ENCODE measurements at places on chromosomes 16 and 17. TPM values are rescaled to one million over a fixed set of nuclear protein-coding genes. Genes with fewer than 3 reads are reported as not detected.

DNA sequence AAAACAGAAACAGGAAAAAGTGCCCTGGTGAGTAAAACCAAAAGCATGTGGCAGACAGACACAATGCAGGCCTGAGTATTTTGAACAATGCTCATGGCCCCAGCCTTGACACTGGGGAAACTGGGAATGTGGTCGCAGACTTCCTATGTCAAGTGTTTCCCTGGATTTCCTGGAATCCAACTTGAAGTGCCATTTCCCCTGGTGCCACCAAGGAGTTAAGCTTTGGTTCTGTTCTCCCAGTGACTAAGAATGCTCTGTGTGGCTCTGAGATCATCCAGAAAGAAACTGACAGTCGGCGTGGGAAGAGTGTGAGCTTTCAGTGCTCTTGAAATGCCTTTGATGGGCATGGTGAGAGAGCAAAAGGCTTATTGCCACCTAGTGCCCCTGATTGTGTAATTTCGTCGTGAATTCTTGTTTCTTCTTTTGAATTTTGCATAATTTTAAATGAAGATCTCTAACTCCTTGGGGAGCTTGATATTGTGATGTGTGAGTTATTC lies 96.0 kb downstream of the YPEL2 start:
- DNase-seq, result peak; percentile 22

DNA sequence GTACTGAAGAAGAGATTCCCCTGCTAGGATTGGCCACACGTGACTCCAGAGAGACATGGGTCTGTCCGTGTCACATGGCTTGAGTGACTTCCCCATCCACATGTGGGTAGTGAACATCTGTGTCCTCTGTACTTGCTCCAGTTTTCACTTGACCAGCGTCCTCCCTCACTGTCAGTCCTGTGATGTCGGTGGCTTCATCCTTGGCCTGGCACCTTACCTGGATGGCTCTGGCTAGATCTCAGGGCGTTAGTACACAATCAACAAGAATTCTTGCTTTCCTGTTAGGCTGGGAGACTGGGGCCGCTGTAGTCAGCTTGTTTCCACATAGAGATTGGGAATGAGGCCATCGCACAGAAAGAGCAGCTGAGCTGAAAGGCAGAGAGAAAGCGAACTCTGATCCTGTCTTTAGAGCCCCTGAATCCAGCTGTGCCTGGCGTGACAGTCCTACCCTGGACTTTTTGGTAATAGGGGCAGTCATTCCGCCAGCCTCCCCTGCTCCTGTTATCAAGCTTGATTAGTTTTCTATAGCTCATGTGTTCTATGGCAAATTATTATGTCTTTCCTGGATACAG lies 227.3 kb downstream of the SNX29 start:
- no peak for DNase-seq

- no peak for DNase-seq
These were observed 16.5 kb upstream of the ABCC1 start for GRCh38 chr16:15932939-15933338.

DNA sequence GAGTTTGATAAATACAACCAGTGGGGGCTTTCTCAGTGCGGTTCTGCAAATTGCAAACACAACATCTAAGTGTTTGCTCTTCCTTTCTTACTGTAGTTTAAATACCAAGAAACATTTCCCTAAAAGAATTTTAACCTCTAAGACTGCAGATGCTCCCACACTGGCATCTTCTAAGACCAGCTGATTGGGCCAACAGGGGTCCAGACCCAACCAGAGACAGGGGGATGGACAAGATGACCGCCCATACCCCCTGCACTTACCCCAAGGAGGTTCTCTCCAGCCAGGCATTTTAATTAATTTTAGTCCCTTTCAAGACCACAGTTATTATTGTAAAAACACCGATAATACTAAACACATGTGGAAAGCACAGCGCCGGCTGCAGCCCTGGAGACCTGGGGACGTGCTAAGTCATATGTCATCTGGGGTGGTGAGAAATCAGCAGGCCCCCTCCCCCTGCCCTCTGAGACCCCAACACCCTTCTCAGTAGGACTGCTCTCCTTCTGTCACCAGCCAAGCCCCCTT lies 242.3 kb downstream of the SOX9 start:
- DNase-seq, result no peak

GRCh38 chr17:18117533-18117932 lies 9.0 kb downstream of the MYO15A start:
- DNase-seq, result no peak

DNA sequence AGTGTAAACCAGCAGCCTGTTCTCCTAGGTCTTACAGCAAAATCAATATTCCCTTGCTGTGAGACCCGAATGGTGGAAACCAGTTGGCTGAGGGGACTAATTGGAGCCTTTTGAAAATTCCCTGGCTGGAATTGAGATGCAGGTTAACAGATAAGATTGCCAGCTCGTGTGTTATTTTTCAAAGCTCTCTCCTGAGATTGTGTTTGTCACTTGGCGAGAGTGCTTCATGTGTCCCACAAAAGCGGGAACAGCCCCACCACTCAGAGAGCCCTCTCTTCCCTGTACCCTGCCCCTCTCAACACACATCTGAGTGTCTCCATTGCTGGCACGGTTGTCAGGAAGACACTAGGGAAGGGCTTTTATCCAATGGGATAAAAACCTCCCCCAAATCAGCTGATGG lies 356.1 kb downstream of the CPPED1 start:
- no peak for DNase-seq

DNA sequence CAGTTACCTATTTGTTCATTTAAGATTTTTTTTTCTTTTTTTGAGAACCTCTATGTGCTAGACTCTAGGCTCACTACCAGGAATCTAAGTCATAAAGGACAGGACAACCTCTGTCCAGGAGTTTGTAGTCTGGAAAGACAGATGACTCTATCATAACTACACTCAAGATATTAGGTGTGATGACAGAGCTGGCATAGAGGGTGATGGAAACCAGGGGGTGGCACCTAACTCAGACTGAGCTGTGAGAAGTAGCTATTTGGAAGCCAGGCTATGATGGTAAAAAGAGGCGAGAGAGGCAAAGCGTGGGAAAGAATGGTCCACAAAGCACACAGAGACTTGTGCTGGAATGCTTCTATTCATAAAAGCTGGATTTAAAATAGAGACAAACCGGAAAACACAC lies 372.3 kb downstream of the SEC14L1 start:
- DNase-seq, result no peak

- DNase-seq, result no peak
These were observed 99.9 kb upstream of the CCL2 start for GRCh38 chr17:34154961-34155730.

GRCh38 chr16:14172200-14172809 lies 101.2 kb downstream of the MRTFB start:
- DNase-seq, result no peak

GRCh38 chr17:57413848-57414651 lies 157.7 kb downstream of the MSI2 start:
- DNase-seq, result no peak

GRCh38 chr17:48153691-48154358 lies 46.3 kb downstream of the SNX11 start:
- no peak for DNase-seq

GRCh38 chr17:47188271-47188875 lies 722 bp downstream of the CDC27 start:
- DNase-seq, result peak; percentile 23

DNA sequence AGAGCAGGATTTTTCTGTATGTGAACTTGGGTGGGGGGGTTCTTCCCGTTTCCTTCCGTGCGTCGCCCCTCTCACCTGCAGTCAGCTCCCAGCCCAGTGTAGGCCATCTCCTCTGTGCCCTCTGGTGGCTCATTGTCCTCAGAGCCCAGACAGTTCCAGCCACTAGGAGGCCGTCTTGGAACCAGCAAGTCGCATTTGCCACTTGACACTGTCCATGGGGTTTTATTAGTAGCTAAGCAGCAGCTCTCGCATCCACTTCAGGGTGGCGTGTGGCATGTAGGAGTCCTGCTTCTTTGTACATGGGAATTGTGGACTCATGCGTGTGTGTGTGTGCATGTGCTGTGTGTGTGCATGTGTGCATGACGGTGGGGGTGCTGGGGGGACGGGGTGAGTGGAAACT lies 74.0 kb downstream of the SEC14L1 start:
- peak; percentile 18 for DNase-seq

GRCh38 chr17:78672871-78673371 lies 95.7 kb upstream of the DNAH17 start:
- DNase-seq, result no peak

GRCh38 chr17:62627904-62628633 lies 599 bp downstream of the MRC2 start:
- DNase-seq, result no peak

Gene KRT25
- polyA plus RNA-seq, result not detected

Gene DNAH2
- polyA plus RNA-seq, result not detected

Gene DPEP1
- not detected for polyA plus RNA-seq

Gene MEOX1
- 0.40 TPM for polyA plus RNA-seq

Gene METTL9
- 118 TPM for polyA plus RNA-seq

Gene ZMYND15
- polyA plus RNA-seq, result not detected

Data from naive thymus-derived CD4-positive, alpha-beta T cell (primary cell).